ENCODE measurements at places on chromosomes 1 and 21. TPM values are rescaled to one million over a fixed set of nuclear protein-coding genes. Genes with fewer than 3 reads are reported as not detected.

ITPKB gene
- 3.2 TPM for total RNA-seq

OR2G6 gene
- total RNA-seq = not detected

COL9A2 gene
- total RNA-seq = 0.78 TPM

CDC42BPA gene
- total RNA-seq = 76.4 TPM

S100A1 gene
- total RNA-seq = under 0.01 TPM

PPM1J gene
- 1.6 TPM for total RNA-seq

KCNE1 gene
- total RNA-seq = 0.30 TPM

TNFRSF8 gene
- total RNA-seq = not detected

WLS gene
- total RNA-seq = 95.2 TPM

LAMB3 gene
- 26.1 TPM for total RNA-seq

LCE2C gene
- total RNA-seq = not detected

LCE1C gene
- total RNA-seq = not detected

ACOT11 gene
- 2.4 TPM for total RNA-seq

ASCL5 gene
- not detected for total RNA-seq

PADI1 gene
- 0.18 TPM for total RNA-seq

SLC30A10 gene
- total RNA-seq = under 0.01 TPM

ZNF687 gene
- total RNA-seq = 13.1 TPM

GJA4 gene
- 0.09 TPM for total RNA-seq

CRYBG2 gene
- not detected for total RNA-seq

TMEM51 gene
- 8.6 TPM for total RNA-seq

KRTAP7-1 gene
- total RNA-seq = not detected

BTBD19 gene
- 17.0 TPM for total RNA-seq

SPATA21 gene
- not detected for total RNA-seq

GBP6 gene
- total RNA-seq = not detected

NPHS2 gene
- total RNA-seq = not detected

ELF3 gene
- 2.3 TPM for total RNA-seq

SMCP gene
- total RNA-seq = not detected

C4BPA gene
- not detected for total RNA-seq

SPATA46 gene
- total RNA-seq = not detected

PLOD1 gene
- total RNA-seq = 1,503 TPM

IFI16 gene
- 58.4 TPM for total RNA-seq

CD247 gene
- not detected for total RNA-seq

FCGR1A gene
- total RNA-seq = not detected

PFDN2 gene
- 49.0 TPM for total RNA-seq

AHCYL1 gene
- total RNA-seq = 85.8 TPM

WDTC1 gene
- total RNA-seq = 35.8 TPM

TRIM63 gene
- total RNA-seq = not detected

TPTE gene
- not detected for total RNA-seq

IGFN1 gene
- total RNA-seq = under 0.01 TPM

IL6R gene
- 1.1 TPM for total RNA-seq

S100A3 gene
- 1.4 TPM for total RNA-seq

EPHB2 gene
- 58.8 TPM for total RNA-seq

RASSF5 gene
- 2.4 TPM for total RNA-seq

MAP3K21 gene
- 0.59 TPM for total RNA-seq

TXNIP gene
- total RNA-seq = 10.4 TPM

CR1L gene
- not detected for total RNA-seq

SLC45A3 gene
- 4.8 TPM for total RNA-seq

CGN gene
- total RNA-seq = not detected

All from smooth muscle cell of the umbilical artery (primary cell).